ENCODE measurements at places on chromosomes 5 and 9.

- DNase-seq: peak; percentile 38
These were observed 84.8 kb upstream of the FAM169A start for GRCh38 chr5:74950836-74951515.

- DNase-seq: peak; percentile 99
These were observed 132.9 kb upstream of the NR3C1 start for GRCh38 chr5:143536364-143536763.

- DNase-seq: no peak
These were observed 2.5 kb upstream of the PRDM6 start for GRCh38 chr5:123086376-123087055.

DNA sequence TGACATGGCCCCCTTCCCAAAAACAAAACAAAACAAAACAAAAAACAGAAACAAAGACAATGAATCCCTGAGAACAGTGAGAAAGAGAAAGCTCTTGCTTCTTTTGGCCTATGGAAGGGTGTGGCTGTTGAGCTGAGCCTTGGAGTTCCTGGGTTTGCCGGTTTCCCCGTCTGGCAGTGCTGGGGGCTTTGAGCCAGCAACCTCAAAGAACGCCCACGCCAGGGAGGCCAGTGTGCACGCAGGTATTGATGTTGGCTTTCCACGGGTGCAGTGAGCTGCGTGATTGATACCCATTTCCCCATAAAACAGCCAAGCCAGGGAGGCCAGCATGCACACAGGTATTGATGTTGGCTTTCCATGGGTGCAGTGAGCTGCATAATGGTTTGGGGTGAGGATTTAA lies 8.3 kb upstream of the LCN1 start:
- DNase-seq: peak; percentile 6

DNA sequence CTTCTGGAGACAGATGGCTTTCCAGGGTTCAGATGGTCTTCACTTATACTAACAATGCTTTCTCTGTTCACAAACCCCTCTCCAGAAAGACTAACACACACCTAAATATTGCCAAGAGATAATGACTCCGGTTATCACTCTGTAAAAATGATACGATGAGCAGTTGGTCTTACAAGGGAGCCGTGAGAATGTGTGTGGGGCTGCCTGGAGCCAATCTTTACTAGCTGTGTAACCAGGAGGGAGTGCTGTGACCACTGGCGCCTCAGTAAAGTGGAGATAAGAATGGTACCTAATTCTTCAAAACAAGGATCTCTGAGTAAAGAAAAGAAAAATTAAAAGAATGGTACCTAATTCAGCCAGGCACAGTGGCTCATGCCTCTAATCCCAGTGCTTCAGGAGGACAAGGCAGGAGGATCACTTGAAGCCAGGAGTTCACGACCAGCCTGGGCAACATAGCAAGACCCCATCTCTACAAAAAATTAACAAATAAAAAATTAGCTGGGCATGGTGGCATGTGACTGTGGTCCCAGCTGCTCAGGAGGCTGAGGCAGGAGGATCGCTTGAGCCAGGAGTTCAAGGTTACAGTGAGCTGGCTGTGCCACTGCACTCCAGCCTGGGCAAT lies 39.9 kb upstream of the IL17B start:
- no peak for DNase-seq

DNA sequence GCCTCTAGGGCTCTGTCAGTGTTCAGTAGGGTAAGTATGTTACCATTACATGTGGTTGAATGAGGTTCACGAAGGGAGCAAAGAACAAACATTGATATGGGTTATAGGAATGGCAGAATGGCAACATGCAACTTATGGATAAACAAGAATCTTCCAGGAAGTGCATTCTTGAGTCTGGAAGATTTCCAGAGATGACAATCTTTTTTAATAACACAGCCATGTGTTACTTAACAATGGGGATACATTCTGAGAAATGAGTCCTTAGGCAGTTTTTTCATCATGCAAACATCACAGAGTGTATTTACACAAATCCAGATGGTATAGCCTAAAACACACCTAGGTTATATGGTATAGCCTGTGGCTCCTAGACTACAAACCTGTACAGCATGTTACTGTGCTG lies 9.1 kb upstream of the SLC28A3 start:
- DNase-seq: no peak

DNA sequence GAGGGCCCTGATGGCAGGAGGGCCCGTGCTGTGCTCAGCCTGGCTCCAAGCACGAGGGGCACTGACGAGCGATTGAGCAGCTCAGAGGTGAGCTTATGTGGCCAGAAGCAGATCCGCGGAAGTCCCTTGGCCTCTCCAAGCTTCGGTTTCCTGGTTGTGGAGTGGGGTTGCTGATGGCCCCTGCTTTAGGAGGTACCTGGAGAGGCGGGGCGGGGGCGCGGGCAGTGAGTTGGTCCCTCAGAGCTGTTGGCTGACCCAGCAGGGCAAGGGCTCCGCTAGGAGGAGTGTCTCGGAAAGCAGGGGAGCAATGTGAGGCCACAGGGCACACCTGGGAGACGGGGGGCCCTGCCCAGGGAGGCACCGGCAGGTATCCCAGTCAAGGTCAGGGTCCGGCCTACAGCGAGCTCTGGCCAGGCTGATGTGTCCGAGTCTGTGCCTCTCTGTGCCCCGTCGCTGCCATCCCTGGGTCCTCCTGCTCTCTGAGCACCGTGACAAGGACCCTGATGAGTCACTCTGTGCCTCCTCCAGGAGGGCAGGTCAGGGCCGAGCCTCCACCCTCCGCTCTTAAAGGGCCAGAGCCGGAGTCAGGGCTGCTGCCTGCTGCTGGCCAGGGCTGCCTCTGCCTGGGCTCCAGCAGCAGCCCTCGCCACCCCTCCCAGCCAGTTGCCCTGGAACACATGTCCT lies 14.8 kb downstream of the NCS1 start:
- peak; percentile 55 for DNase-seq

GRCh38 chr5:171610686-171611085 lies 174.9 kb upstream of the SMIM23 start:
- DNase-seq: no peak

DNA sequence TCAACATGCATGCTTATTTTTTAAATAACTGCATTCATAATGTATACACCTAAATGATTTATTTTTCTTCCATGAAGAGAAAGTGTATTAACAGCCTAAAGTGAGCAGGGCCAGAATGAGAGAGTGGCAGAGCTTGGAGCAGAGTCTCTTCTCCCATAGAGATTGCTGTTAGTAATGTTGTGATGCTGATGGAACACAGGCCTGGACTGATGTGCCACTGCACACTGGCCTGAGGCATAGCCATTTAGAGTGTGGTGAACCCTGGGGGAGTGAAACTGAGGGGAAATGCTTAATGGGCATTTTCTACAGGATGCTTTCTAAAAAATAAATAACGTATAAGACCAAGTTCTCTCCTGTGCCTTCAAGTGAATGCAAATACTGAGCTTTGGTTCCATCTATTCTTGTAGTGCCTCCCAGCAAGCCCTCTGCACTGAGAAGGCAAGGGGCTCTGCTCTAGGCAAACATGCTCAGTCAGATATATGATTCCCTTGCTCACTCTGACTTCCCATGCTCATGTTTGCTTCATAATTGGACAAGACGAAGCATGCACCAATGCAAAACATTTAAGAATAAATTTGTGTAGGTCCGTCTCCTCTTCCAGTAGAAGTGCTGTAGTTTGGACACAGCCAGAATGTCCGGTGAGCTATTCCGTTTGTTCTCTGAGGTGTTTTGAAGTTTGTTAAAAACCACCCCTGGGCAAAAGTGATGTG lies 185.7 kb downstream of the PBX3 start:
- DNase-seq: no peak

DNA sequence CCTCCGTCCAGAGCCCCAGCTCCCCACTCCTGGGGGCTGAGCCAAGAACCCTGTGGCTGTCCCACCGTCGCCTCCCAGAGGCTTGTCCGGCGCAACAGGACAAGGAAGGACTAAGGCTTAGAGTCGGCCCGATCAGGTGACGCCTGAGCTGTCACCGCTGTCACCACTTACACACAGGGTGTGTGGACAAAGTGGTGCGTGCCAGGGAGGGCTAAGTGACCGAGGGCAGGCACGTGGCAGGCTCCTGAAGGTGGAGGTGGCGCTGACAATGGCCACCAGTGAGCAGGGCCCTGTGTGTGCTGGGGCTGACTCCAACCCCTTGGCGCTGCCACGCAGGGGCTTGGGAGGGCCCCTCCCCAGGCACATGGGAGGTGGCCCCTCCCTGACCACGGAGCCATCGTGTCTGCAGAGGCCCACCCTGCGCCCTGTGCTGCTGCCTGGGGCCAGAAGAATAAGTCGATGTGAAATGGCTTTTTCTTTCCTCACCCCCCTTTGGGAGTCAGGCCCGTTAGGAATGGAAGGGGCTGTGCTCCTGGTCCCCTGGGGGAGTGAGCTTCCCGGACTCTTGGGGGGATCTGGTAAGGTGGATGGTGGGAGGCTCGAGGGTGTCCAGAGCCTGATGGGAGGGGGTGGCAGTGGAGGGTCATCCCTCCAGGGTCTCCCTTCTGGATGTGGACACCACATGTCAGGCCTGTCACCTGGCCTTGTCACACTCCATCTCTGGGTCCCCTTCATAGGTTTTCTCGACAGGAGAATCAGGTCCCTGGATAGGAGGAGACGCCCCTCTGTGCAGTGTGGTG lies 2.6 kb upstream of the GPSM1 start:
- DNase-seq: no peak

DNA sequence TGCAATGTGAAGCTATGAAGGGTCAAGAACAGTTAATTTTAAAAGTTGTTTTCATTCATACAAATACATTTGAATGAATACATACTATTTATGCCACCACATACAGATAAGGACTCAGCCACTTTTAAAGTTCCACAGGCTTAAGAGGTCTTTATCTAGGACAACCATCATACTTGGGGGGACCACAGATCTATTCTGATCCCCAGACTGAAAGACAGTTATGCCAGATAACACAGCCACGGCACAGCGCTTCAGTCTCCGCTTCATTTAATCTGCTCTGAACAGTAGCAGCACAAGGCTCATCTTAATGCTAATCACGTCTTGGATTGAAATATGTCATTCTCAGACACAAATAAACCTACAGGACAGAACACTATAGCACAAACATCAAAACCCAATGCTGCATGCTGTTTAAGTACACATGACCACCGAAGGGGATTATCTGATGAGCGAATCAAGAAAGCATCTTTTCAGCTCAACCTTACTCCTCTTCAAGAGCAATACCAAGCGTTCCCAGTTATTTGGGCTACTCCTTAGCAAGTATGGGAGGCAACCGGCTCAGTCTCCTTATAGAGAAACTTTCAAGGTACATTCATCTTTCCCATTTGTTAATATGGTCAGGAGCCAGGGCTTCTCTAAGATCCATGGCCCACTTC lies 33.3 kb downstream of the PUM3 start:
- no peak for DNase-seq

- DNase-seq: no peak
These were observed 6.4 kb upstream of the RNU6ATAC start for GRCh38 chr9:134170532-134171315.

- no peak for DNase-seq
These were observed 297.8 kb downstream of the NPR3 start for GRCh38 chr5:33008751-33009418.

GRCh38 chr9:92033307-92033706 lies 81.9 kb downstream of the SPTLC1 start:
- no peak for DNase-seq

- peak; percentile 43 for DNase-seq
These were observed 38.1 kb downstream of the ADAMTS2 start for GRCh38 chr5:179307013-179307800.

DNA sequence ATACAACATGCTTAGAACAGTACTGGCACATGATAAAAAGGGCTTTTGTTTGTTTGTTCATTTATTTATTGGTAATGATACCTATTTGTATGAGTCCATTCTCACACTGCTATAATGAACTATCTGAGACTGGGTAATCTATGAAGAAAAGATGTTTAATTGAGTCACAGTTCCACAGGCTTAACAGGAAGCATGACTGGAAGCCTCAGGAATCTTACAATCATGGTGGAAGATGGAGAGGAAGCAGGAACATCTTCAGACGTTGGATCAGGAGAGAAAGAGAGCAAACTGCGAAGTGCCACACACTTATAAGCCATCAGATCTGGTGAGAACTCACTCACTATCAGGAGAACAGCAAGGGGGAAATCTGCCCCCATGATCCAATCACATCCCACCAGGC lies 847.7 kb downstream of the CDH18 start:
- no peak for DNase-seq

- no peak for DNase-seq
These were observed 1888.9 kb upstream of the CDH6 start for GRCh38 chr5:29304545-29304944.

DNA sequence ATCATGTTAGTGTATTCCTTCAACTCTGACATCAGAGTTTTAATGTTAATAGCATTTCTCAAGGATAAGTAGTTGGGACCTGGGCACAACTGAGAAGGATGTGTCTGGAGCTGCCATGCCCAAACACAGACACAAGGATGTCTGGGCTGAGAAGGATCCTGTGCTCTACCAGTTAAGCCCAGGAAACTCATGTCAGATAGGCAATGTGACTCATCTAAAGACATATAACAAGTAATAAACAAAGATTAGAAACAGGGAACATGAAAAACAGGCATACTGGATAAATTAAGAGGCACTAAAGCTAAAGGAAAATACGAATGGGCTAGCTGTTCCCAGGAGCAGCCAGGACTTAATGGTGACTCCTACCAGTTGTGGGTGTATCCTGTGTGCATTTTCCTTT lies 9.1 kb upstream of the EGFLAM start:
- no peak for DNase-seq

DNA sequence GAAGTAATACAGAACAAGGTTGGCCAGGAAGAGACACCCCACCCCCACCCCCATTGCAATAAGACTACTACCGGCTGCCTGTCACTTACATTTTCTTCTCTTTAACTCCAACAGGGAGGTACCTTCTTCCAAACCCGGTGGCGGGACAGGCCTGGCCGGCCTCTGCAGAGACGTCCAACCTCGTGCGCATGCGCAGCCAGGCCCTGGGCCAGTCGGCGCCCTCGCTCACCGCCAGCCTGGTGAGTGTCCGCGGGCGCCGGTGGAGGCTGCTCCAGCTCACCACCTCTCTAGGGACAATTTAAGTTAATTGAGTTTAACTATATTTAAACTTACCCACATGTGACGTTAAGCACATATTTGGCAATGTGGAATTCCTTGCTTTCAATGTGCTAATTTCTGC lies 192.4 kb downstream of the MAST4 start:
- no peak for DNase-seq

GRCh38 chr9:1047591-1048230 lies 2.4 kb upstream of the DMRT2 start:
- peak; percentile 3 for DNase-seq

- peak; percentile 25 for DNase-seq
These were observed 61.4 kb downstream of the SERINC5 start for GRCh38 chr5:80194468-80194867.

- no peak for DNase-seq
These were observed 335.3 kb upstream of the ADAMTSL1 start for GRCh38 chr9:18138656-18139055.

GRCh38 chr5:19210886-19211285 lies 777.1 kb downstream of the CDH18 start:
- no peak for DNase-seq

All from IMR-90 (cell line).